HFF-Myc (cell line): ENCODE measurements at places on chromosomes 5 and 9.

DNA sequence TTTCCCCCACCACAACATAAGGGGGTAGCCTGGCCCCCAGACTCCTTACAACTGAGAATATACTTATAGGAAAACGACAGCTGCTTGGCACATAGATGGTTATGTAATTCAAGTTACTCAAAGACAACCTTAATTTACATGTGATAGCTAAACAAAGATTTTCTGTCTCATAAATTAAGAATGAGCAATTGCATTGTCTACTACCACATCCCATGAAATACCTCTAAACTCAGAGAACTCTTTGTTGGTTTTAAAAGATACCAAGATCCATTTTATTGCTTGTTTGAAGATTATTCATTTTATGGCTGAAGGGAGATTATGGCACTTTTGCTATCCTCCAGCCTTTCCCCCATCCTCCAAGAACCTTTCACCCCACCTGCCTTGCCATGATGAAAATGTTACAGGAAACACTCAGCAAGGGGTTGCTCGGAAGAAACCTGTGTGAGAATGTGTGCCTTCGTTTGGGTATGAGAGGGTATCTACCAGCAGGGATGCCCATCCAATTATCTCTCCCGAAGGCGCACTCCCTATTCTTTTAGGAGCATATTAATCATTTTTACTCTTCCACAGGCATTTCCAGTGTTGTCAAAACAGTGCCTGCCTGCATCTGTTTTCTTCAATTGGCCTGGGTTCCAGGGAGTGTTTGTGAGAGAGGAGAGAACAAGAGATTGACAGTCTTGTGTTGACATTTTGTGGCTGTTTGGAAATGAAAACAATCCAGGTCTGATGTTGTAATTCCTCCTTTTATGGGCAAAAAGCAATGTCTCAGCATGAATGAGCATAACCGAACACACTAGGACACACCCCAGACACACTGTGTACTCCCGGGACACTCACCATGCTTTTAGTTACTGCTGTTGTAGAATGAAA lies 208.0 kb upstream of the ANKRD55 start:
- DNase-seq = no peak

- DNase-seq = no peak
Measured at GRCh38 chr5:158876263-158876942, 223.3 kb downstream of the EBF1 start.

- DNase-seq = no peak
Measured at GRCh38 chr9:91174772-91175171, 186.9 kb downstream of the AUH start.

DNA sequence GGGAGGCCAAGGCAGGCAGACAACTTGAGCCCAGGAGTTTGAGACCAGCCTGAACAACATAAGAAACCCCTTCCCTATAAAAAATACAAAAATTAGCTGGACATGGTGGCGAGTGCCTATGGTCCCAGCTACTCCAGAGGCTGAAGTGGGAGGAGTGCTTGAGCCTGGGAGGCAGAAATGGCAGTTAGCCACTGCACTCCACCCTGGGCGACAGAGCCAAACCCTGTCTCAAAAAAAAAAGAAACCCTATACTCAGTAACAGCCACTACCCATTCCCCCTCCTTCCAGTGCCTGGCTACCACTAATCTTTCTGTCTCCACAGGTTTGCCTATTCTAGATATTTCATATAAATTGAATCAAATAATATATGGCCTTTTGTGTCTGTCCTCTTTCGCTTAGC lies 14.3 kb upstream of the SIL1 start:
- DNase-seq = no peak

DNA sequence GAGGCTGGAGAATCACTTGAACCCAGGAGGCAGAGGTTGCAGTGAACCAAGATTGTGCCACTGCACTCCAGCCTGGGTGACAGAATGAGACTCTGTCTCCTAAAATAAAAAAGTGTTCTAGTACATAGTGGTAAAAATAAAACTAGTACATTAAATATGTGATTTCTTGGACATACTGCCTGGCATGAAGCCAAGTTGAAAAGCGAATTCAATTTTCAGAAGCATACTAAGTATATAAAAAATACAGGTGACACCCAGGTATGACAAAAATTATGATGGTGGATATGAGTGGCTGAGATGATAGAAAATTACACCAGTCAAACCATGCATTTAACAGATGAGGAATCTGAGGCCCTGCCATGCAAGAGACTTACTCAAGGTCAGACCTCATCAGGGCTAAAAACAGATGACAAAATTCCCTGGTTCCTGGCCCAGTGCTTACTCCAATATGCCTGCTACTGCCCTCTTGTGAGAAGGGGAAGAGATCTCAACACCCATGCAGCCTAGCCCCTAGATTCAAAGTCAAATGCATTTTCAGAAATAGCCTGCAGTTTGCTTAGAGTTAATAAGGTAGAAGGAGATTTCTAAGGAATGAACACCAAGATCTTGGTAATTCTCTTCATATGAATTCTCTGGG lies 46.6 kb upstream of the GNPDA1 start:
- no peak for DNase-seq

- DNase-seq = no peak
Measured at GRCh38 chr5:84028093-84028492, 307.4 kb upstream of the HAPLN1 start.

GRCh38 chr9:79233542-79233941 lies 338.2 kb upstream of the TLE4 start:
- no peak for DNase-seq

- DNase-seq = no peak
Measured at GRCh38 chr5:143181173-143181572, 222.3 kb downstream of the NR3C1 start.

GRCh38 chr5:166980666-166981065 lies 1310.8 kb upstream of the WWC1 start:
- no peak for DNase-seq

DNA sequence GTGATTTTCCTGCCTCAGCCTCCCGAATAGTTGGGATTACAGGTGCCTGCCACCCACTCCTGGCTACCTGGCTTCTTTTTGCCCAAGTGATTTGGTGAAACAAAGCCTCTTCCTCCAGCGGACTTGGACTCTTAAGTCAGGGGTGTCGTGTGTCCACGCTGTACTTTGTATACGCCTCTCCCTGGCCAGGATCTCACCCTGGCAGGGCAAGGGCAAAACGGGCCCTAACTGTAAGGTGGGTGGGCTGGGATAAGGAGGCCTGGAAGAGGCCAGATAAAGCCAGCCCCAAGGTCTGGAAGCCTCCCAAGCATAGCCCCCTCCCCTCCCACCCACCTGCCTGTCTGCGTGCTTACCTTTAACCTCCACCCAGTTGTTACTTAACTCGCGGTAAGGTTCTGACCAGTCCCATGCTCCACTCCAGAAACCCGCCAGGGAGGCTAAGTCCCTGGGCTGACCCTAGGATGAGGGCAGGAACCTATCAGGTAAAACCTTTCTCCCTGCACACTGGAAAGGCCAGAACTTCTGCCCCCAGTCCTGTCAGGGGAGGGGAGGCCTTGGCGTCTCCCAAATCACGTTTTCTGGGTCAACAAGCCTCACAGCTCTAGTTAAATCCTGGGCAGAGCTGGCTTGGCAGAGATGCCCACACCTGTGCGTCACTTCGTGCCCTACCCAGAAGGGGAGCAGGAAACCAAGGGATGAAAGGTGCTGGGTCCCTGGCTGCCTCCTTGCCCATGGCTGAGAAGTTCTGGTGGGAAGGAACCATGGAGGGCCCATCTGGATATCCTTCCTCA lies 8.4 kb downstream of the CDK9 start:
- DNase-seq = no peak

DNA sequence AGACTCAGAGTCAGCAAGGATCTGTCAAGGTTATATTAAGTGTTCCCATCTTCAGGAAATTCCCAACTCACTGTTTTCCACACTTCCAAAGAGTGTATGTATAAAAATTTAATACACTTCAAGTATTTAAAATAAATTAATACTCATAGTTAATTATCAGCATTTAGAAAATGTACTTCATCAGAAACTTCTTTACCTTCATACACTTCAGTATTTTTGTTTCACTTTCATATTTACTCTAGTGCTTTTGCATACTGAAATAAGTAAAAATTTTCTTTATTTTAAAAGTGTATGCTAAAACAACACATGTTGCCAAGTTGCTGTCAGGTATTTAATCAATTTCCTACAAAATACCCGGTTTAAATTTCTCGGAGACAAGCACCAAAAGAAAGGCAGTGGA lies 16.5 kb downstream of the RICTOR start:
- no peak for DNase-seq

- no peak for DNase-seq
Measured at GRCh38 chr5:9502864-9503263, 43.0 kb downstream of the SEMA5A start.

DNA sequence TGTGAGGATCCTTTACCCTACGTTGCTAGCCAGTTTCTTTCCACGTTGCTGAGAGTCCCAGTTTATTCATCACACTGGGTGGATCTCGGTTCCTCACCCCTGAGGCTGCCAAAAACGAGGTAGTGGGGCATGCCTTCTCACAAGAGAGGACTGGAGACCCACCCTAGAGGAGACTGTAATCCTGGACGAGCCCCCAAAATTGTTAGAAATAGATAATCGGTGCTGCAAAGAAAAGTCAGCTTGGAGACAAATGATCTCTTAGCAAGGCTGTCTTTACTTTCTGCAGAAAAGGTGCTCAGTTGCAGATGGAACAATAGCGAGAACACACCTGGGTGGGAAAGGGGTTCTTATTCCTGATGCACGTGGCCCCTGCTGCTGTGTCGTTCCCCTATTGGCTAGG lies 101.8 kb downstream of the TMEM167A start:
- DNase-seq = no peak

GRCh38 chr9:136471802-136472487 lies 10.9 kb downstream of the SEC16A start:
- DNase-seq = no peak

- DNase-seq = no peak
Measured at GRCh38 chr9:134812343-134812673, 68.3 kb upstream of the FCN2 start.

- no peak for DNase-seq
Measured at GRCh38 chr9:89304834-89305188, 6.2 kb upstream of the CKS2 start.

DNA sequence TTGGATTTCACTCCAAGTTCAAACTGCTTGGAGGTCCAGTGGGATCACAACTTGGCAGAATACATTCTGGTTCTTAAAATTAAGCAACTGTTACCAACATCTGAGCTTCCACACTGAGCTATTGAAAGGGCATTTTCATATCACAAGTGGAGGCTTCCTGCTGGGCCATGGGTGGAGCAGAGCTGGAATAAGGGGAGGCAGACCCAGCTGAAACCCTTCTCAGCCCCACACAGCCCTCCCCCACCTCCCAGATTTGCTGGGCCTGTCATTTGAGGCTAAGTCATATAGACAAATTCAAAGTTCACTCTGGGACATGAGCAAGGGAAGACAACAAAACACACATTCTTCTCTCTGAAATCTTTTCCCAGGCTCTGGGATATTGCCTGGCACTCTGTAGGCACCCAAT lies 79.9 kb downstream of the ACTL7B start:
- no peak for DNase-seq

DNA sequence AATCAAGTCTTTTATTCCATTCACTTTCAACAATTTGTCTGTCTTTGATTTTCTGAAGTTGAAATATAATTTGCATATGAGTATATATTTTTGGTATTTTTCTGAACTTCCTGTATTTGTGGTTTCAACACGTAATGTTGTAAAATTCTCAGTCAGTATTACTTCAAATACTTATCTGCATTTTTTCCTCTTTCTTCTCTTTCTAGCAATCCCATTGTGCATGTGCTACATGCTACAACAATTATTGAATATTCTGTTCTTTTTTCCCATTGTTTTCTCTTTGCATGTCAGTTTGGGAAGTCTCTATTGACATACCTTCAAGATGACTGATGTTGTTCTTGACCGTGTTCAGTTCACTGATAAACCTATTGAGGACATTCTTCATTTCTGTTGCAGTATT lies 5.6 kb upstream of the ANKRD18A start:
- no peak for DNase-seq

DNA sequence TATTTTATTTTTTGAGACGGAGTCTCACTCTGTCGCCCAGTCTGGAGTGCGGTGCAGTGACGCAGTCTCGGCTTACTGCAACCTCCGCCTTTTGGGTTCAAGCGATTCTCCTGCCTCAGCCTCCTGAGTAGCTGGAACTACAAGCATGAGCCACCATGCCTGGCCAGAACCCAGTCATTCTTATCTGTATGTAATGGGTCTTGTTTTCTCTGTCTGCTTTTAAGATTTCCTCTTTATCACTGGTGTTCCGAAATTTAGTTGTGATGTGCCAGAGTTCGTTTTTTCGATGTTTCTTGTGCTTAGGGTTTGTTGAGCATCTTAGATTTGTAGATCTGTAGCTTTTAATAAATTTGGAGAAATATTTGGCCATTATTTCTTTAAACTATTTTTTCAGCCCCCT lies 19.2 kb downstream of the SLC25A25 start:
- DNase-seq = no peak

GRCh38 chr5:142014911-142015584 lies 2.2 kb upstream of the GNPDA1 start:
- peak; percentile 40 for DNase-seq

- no peak for DNase-seq
Measured at GRCh38 chr9:81848472-81848871, 79.8 kb upstream of the SPATA31D4 start.

DNA sequence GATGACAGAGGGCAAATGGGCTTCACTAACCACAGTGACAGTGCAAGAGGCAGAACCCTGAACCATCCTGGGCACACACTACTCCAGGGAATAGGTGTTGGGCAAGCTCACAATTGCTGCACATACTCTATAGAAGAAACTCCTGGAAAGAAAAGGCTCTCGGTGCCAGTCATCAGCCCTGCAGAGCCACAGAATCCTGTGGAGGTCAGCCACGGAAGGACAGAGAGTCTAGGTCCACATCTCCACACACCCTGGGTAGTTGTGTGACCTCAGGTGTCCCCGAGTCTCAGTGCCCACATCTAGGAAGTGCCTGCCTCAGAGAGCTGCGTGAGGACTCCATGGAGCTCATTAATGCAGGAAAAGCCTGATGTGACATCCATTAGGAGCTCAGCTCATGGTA lies 16.0 kb upstream of the ANGPTL2 start:
- DNase-seq = no peak

- no peak for DNase-seq
Measured at GRCh38 chr5:9415566-9415965, 130.3 kb downstream of the SEMA5A start.

DNA sequence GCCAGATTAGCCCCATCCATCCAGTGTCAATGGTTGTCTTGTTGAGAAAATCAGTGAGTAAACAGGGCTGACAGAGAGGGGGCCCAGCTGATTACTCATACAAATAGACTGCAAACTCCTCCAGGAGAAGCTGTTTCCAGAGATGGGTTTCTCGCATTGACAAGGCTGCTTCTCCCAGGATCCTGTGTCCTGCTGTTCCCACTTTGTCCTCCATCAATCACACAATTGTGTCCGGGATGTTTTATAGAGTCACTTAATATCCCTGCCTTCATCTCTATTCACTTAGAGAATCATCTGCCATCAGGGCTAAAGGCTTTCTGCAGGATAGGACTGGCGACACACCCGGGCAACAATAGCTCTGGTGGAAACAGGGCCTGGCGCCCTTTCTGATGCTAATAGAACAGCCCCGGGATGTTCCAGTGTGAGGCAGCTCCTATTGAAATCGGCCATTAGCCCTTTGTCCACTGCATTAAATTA lies 71.7 kb upstream of the TBCA start:
- DNase-seq = no peak

- no peak for DNase-seq
Measured at GRCh38 chr5:151042453-151043093, 22.2 kb downstream of the GPX3 start.
